ENCODE measurements at places on chromosomes 1 and 21.
A peak's percentile ranks its signal among the peaks of the same experiment; 100 is the strongest.

DNA sequence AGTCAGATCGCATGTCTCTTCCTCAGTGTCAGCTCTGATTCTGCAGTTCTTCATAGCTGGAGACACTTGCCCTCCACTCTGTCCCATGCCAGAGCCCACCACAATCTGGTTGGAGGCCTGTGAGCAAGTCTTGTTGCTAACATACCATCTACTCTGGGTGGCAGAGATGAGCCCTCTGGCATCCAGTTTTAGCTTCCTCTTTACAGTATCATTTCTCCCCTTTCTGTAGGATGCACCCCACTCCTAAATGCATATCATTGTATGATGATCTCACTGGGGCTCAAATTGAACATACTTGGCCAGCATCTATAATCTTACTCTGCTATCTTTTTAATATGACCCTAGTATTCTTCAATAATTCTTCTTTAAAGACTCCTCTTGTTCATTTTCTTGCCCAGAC is 16.9 kb downstream of the PCNX2 start:
- no peak for DNase-seq

- peak; percentile 73 for DNase-seq
Measured at GRCh38 chr1:218397752-218398339, 52.7 kb downstream of the TGFB2 start.

DNA sequence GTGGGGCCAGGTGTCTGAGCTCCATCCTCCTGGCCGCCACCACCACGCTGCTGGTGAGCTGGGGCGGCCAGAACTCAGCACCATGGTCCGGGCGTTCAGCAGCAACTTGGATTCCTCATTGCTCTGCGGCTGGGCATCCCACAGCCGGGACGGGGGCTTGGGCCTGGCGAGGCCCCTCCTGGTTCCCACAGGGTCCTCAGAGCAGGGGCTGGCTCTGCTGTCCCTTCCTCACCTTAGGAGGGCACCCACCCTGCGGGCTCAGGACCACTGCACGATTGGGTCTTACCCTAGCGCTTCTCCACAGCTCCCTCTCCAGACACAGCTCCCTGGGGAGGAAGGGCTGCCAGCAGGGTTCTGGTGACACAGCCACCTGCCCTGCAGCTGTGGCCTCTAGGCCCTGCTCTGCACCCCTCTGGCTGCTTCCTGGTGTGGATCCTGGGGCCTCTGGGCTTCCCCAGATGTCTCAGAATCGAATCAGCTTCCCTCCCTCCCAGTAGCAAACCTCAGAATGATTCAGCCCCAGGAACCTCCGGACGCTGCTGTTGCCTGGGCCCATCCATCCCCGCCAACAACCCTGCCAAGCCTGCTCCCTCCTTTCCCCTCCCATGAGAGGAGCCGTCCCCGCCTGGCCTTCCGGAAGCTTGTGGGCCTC is 25.0 kb downstream of the CRYAA start:
- peak; percentile 90 for DNase-seq

DNA sequence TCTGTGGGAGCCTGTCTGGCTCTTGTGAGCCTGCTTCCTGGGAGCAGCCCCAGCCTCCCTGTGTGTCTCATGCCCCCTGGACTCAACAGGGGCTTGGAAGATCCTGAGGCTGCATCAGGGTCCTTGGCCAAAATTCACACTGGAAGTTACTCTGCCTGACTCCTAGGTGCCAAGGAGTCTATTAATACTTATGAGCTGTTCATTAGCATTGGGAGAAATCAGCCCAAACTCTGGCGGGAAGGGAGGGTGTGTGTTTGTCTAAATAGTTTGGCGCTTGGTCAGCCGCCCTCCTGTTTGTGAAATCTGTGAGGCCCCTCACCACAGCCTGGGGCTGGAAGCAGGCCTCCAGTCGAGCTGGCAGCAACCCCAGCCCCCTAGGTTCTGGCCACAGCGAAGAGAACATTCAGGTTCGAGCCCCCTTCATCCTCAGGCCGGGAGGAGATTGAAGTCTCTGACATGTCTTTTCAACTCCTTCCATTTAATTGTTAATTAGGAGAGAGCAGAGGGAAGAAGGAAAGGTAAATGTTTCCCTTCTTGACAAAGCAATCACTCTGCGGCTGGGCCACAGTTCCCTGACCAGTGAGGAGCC is 82.1 kb upstream of the F3 start:
- DNase-seq = peak; percentile 80

GRCh38 chr1:153490272-153491051 is 30.0 kb upstream of the S100A7 start:
- peak; percentile 88 for DNase-seq

Measured in choroid plexus epithelial cell (primary cell).